ENCODE measurements at places on chromosomes 5 and 9.
A peak's percentile ranks its signal among the peaks of the same experiment; 100 is the strongest.

DNA sequence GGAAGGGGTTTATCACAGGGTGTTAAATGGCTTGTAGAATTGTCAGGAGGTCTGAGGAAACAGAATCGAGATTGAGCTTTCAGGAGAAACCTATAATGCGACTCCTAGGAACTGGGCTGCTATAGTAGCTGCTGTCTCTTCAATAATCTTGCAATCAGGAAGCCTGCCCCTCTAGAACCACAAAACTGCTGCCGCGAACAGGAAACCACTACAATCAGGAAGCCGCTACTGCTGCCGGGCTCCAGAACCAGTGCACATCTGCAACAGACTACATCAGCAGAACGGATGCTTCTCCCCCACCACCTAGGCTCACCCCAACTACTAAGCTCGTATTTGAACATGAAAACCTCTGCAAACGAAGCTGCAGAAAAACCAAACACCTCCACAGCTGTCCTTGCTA lies 31.6 kb downstream of the TNFSF8 start:
- peak; percentile 93 for DNase-seq

DNA sequence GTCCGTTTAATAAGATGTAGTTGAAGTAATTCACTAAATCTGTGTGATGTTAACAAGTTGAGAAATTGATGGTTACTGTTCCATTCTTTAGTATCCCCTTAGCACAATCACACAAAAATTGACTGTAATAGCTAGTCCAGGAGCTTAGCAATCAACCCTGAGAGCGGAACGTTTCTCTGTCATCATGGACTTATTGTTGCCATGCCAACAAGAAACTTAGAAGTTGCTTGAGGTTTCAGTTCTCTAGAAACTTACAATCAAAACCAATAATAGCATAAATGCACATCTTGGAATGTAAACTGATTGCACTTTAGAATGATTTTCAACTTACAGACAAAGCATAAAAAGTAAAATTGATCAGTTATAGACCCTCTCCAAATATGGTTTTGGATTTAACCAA lies 125.4 kb upstream of the ANKH start:
- DNase-seq, result no peak

DNA sequence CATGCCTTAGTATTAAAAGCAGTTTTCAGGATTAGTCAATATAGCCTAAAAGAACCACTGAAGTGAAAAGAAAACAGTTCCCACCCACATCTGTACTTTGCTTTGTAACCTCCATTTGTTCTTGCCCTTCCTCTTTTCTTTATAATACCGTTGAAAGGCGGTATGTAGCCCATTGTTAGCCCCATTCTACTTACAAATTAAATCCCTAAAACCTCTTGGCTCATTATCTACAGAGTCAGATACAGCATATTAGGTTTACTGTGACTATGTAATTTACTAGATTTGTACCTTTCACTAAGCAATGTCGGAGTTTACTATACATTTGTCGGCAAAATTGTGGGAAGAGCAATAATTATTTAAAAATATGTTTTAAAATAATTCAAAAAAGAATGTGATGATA lies 17.3 kb downstream of the ALDH1A1 start:
- no peak for DNase-seq

- DNase-seq, result no peak
Measured at GRCh38 chr9:92576175-92576574, 40.4 kb upstream of the ECM2 start.

DNA sequence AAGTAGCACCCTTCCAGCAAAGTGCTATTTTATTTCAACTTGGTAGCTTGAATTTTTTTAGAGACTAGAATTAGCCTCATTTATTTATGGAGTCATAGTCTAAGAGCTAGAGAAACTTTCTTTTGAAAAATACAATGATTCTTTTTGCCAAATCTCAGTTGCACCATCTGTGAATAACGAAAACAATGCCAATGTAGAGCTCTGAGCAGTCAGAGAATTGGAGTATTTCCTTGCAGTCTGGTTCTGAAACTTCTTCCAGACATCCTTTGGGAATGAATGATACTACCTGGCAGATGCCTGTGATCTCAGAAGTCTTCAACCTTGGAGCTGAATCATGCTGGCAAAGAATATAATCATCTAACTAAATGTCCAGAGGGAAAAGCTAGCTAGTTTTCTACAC lies 511.5 kb upstream of the CYLC2 start:
- DNase-seq, result no peak

DNA sequence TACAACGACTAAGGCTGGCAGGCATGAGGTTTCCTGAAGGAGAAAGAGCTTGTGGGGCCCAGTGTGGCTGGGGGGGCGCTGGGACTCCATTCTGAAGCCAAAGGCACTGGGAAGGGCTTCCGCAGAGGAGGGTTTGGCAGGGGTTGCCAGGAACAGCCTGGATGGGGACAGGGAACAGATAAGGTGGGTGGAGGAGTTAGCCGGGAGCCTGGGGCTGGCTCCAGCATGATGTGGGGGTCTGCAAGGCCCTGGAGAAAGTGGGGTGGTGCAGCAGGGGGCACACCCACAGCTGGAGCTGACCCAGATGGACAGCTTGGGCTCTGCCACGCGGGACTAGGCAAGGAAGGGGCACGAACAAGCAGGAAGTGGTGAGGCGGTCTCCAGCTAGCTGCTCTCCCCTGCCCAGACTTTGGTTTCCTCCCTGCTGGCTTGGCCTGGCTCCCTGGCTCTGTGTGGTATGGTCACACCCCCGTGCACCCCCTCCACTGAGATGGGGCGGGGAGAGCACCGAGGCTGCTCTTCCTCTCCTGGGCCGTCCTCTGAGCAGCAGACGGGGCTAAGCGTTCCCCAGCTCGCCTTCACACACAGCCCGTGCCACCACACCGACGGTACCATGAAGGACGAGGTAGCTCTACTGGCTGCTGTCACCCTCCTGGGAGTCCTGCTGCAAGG lies at the start of gene LTC4S:
Gene LTC4S, plus strand, starts transcription at position 519 of the 672 bp plus-strand sequence. Its CDS starts 95 bp downstream, at position 614.
- peak; percentile 58 for DNase-seq

- DNase-seq, result no peak
Measured at GRCh38 chr9:26955222-26955903, 849 bp upstream of the IFT74 start.

Data from activated CD4-positive, alpha-beta T cell treated with anti-CD3 and anti-CD28 coated beads, Interleukin-2, amount 10 ng/mL, durations not matched to agents 7 days and 5 days (primary cell).